ENCODE measurements at places on chromosomes 7 and 10. TPM values are rescaled to one million over a fixed set of nuclear protein-coding genes. Genes with fewer than 3 reads are reported as not detected.
A peak's percentile ranks its signal among the peaks of the same experiment; 100 is the strongest.

DBNL gene
- total RNA-seq = 85.5 TPM

PRKG1 gene
- 0.12 TPM for total RNA-seq

THSD7A gene
- total RNA-seq = 0.05 TPM

CPED1 gene
- total RNA-seq = 0.23 TPM

TMEM26 gene
- not detected for total RNA-seq

- no peak for DNase-seq
These were observed 85.0 kb downstream of the TMEM106B start for GRCh38 chr7:12296051-12296570.

- peak; percentile 52 for DNase-seq
These were observed 13.1 kb upstream of the HABP2 start for GRCh38 chr10:113539789-113540188.

- no peak for DNase-seq
These were observed 194.3 kb upstream of the PPP2R2D start for GRCh38 chr10:131706476-131706875.

- DNase-seq = no peak
These were observed 168.9 kb downstream of the SLIT1 start for GRCh38 chr10:97016728-97017473.

- no peak for DNase-seq
These were observed 71.7 kb downstream of the CHRM2 start for GRCh38 chr7:136940122-136940521.
